Activated B cell treated with CpG ODN at 0.5 μM for 24 hours (primary cell): ENCODE measurements at places on chromosomes 13 and 19.
A peak's percentile ranks its signal among the peaks of the same experiment; 100 is the strongest.

DNA sequence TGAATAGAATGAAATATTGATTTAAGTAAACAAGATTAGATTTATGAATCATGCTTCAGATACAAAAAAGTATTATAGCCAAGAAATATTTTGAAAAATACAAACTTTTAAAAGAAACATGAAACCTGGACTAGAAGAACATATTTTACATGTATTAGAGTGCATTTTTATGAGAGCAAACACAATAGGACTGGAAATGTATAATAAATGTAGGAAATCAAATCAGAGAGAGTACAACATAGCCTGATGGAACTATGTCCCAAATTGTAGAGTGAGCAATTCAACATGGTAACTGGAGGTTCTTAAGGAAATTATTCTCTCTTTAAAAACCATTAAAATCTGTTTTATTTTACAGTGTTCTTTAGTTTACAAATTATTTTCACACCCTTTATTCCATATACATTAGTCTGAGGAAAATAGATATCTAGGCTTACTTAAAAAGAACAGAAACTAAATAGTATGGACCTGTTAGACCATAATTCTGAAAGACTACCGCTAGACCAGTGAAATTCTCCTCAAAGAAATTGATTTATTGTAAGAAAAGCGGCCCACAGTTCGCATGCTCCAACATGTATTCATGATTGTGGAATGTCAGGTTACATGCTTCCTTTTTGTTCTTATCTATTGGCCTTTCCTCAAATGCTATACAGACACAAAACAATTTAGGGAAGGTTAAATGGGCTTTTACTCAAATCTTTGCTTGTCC lies 1526.5 kb upstream of the SLC10A2 start:
- DNase-seq, result no peak

GRCh38 chr19:46482631-46483030 lies 11.3 kb upstream of the PNMA8A start:
- DNase-seq, result no peak

DNA sequence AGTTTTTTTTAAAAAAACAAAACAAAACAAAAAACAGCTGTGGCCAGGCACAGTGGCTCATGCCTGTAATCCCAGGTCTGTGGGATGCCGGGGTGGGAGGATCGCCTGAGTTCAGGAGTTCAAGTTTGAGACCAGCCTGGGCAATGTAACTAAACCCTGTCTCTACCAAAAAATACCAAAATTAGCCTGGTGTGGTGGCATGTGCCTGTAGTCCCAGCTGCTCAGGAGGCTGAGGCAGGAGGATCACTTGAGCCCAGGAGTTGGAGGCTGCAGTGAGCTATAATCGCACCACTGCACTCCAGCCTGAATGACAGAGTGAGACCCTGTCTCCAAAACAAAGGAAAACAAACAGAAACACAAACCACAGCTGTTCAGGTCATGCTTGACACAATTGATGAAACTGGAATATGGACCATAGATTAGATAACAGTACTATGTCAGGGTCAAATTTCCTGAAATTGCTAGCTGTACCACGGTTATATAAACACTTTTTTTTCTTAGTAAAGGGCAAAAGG lies 6.9 kb upstream of the ANGPTL4 start:
- DNase-seq, result no peak

DNA sequence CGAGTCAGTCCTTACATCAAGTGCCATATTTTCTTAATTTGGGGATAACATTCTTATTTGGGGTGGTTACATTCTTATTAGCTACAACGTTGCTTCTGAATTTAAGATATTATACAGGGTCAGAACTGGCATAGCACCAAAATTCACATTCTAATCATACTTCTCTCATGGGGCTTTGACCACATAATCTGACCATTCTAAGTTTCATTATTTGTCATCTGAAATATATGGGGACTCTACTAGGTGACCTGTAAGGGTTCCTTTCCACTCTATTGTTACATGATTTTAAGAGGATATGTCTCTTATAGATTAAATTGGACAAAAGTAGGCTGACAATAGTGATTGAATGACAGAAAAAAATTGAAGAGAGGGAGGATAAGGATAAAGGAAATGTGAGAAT lies 536.5 kb downstream of the KCTD12 start:
- DNase-seq, result no peak

- DNase-seq, result no peak
Observed at GRCh38 chr19:17213334-17213733, 1.8 kb upstream of the USE1 start.

DNA sequence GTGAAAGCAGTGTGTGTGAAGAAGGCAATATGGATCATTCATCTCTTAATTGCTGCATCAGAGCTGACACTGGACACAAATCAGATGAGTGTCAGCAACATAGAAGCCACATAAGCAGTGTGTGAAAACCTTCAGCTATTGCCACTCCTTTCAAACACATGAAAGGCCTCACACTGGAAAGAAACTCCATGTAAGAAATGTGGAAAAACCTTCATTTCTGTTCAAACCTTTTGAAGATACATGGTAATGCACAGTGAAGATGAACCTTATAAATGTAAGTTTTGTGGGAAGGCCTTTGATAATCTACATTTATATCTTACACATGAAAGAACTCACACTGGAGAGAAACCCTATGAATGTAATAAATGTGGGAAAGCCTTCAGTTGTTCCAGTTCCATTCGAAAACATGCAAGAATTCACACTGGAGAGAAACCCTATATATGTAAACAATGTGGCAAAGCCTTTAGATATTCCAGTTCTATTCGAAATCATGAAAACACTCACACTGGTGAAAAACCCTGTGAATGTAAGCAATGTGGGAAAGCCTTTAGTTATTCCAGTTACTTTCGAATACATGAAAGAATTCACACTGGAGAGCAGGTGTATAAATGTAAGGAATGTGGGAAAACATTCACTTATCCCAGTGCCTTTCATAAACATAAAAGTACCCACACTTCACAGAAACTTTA lies 53.6 kb downstream of the ZNF823 start:
- DNase-seq, result no peak

- no peak for DNase-seq
Observed at GRCh38 chr19:8074501-8074900, 21.9 kb downstream of the CCL25 start.

- no peak for DNase-seq
Observed at GRCh38 chr19:16581971-16582343, 9.7 kb upstream of the SLC35E1 start.

DNA sequence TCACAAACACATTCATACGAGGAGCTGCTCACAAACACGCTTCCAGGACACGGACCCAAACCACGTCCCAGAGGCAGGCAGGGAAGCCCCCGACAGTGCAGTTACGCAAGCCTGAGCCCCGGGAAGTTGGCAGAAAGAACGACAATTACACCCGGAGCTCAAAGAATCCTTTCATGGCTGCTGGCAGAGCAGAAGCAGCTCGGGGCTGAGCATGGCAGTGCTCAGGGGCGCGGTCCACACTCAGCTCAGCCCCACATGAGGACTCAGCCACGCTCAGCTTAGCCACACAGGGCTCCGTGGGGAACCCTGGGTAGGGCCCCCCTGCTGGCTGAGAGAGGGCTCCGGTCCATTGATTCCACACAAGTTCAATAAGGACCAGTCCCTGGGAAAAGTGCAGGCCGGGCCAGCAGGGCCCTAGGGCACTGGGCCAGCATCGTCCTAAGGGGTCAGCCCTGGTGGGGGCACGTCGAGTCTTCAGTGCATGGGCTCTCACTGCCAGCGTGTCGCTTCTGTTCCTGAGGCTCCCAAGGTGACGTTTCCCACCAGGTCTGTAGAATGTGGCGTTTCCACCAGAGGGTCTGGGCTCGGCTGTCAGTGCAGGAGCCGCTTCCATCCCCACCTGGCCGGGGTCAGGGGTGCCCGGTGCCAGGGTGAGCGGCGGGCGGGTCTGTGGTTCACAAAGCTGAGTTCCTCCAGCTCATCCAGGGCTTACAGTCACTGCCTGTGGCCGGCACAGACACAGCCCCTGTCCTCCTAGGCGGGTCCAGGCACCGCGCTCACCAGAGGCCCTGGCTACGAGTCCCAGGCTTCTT lies 23.1 kb downstream of the GAS6 start:
- DNase-seq, result no peak

DNA sequence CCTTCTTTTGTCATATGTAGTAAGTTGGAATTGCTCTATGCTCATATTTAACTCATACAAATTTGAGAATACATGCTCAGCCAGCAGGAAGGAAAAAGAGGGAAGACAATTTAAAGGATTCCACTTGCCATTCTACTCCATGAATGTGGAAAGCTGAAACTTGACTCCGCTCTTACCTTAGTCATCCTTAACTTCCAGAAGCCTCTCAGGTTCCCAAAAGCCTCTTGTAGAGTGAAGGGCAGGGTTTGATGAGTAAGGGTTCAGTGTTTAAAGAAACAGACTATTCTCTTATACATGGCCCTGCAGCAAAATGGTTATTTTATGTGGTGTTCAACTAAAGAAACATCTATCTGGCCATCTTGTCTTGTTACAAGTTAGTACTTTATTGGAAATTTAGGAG lies 27.1 kb downstream of the FAM124A start:
- no peak for DNase-seq

DNA sequence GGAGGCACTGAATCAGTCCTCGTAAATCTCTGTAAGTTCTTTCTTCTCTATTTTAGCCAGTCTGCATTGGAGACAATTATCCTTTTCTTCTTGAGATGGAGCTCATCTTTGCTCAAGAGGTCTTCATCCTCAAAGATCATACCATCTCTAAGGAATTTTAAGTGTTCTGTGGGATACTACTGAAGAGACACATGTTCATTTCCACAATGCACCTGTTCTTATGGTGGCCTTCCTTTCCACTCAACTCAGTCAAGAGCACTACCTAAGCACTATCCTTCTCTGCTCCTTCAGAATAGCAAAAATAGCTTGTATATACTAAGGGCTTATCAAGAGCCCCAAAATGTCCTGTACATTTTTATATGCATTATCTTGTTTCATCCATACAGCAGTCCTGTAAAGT lies 214.0 kb downstream of the KLF5 start:
- DNase-seq, result no peak

- DNase-seq, result peak; percentile 73
Observed at GRCh38 chr13:27953676-27954405, 15.3 kb downstream of the CDX2 start.

DNA sequence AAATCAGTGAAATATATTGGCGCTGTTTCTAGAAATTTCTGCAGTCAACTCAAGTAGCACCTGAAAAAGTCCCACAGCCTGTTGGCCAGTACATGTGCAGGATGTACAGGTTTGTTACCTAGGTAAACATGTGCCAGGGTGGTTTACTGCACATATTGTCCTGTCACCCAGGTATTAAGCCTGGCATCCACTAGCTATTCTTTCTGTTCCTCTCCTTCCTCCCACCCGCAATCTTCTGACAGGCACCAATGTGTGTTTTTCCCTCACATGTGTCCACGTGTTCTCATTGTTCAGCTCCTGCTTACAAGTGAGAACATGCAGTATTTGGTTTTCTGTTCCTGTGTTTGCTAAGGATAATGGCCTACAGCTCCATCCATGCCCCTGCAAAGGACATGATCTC lies 13.1 kb upstream of the SCEL start:
- no peak for DNase-seq

DNA sequence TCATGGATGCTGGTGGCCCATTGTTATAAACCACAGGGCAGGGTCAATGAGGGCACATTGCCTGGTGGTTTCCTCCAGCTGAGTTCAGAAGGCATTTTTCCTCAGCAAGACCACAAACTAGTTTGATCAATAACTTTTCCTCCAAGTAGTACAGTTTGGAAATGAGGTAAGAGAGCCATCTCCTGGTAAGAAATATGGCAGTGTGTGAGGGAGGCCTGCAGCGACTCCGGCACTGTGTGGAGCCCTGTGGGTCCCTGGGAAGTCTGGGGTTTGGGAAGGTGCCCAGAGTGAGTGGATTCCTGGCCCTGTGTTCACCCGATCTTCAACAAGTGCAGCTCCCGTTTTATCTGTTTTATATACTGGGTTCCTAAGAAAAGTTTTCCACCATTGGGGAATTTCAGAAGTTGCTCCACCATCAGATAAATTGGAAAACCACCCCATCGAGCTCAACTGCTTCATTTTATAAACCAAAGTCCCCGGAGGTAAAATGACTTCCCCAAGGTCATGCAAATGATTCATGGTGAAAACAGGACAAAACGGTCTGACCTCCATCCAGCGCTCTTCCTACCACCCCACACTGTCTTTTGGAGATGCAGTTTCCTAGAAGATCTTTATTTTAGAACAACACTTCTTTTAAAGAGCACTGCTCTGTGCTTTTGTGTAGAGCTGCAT lies 148.4 kb downstream of the KATNAL1 start:
- no peak for DNase-seq
